Activated gamma-delta T cell treated with anti-CD3 and anti-CD28 coated beads, Interleukin-2, amount 50 U/mL, for 16 hours (primary cell): ENCODE measurements at places on chromosomes 13 and 19.
A peak's percentile ranks its signal among the peaks of the same experiment; 100 is the strongest.

DNA sequence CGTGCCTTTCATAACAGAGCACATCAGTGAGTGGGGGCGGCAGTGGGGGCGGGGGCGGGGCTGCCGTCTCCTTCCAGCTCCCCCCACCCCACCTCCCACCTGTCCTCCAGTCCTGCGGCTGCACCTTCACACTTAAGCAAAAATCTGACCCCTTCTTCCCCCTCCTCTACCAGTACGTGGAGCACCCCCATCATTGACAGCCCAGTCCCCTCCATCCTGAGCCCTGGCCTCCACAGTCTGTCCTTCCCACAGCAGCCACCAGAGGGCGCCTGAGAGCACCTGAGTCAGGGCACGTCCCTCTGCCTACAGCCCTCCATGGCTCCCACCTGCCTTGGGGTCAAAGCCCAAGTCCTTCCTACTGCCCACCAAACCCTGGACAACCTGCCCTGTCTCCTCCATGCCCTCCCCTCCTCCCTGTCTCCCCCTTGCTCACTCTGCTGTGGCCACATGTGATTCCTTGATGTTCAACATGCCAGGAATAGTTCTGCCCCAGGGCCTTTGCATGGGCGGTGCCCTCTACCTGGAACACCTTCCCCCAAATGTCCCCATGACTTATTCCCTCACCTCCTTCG is 4.0 kb downstream of the EBI3 start:
- DNase-seq, result peak; percentile 48

GRCh38 chr13:24192811-24193162 is 32.3 kb downstream of the SPATA13 start:
- no peak for DNase-seq

GRCh38 chr19:2294687-2295335 is 12.8 kb upstream of the PEAK3 start:
- DNase-seq, result no peak

DNA sequence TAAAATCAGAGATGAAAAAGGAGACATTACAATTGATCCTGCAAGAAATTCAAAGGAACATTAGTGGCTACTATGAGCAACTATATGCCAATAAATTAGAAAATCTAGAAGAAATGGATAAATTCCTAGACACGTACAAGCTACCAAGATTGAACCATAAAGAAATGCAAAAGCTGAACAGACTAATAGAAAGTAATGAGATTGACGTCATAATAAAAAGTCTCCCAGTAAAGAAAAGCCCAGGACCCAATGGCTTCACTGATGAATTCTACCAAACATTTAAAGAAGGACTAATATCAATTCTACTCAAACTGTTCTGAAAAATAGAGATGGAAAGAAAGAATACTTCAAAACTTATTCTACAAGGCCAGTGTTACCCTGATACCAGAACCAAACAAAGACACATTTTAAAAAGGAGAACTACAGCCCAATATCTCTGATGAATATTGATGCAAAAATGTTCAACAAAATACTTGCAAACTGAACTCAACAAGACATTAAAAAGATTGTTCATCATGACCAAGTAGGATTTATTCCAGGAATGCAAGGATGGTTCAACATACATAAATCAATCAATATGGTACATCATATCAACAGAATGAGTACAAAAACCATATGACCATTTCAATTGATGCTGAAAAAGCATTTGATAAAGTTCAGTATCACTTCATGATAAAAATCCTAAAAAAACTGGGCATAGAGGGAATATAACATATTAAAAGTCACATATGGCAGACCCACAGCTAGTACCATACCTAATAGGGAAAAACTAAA is 35.8 kb downstream of the UQCRFS1 start:
- DNase-seq, result no peak

- DNase-seq, result no peak
These were observed 83.3 kb downstream of the ERCC5 start for GRCh38 chr13:102928941-102929675.

GRCh38 chr13:95784900-95785290 is 108.0 kb downstream of the DNAJC3 start:
- no peak for DNase-seq

GRCh38 chr19:11435833-11436313 is 438 bp downstream of the PRKCSH start:
- DNase-seq, result no peak

- DNase-seq, result no peak
These were observed 167.5 kb upstream of the ZNF536 start for GRCh38 chr19:30204721-30205120.

DNA sequence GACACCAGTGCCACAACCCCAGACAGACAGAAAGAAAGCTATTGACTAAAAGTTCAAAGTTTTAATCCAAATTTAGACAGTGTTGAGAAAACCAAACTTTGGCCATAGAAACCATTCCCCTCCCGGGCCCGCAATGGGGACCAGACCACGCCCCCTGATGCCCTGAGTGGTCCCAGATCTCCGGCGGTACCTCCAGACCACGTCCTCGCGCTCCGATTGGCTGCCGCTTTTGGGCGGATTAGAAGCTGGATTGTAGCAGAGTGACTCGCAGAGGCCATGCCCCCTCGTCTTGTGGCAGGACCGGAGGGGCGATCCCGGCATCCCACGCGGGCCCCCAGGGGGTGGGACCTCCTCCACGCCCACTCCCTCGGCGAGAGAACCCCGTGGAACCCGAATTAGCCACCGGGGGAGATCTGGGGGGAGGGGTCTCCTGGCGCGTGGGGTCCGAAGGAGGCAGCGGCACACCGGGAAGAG is 797 bp upstream of the HSD17B14 start:
- peak; percentile 73 for DNase-seq

DNA sequence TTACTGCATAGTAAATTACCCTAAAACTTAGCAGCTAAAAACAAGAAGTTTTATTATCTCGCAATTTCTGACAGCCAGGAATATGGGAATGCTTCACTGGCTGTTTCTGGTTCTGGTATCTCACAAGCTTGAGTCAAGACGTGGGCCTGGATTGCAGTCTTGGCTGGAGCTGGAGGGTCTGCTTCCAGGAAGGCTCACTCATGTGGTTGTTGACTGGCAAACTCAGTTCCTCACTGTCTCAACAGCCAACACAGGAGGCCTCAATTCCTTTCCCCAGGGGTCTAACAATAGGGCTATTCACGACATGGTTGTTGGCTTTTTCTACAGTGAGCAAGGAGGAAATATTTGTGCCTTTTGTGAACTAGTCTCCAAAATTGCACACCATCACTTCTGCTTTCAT is 146.3 kb downstream of the GPC5 start:
- no peak for DNase-seq

- DNase-seq, result no peak
These were observed 108.3 kb downstream of the SLITRK1 start for GRCh38 chr13:83773961-83774360.

DNA sequence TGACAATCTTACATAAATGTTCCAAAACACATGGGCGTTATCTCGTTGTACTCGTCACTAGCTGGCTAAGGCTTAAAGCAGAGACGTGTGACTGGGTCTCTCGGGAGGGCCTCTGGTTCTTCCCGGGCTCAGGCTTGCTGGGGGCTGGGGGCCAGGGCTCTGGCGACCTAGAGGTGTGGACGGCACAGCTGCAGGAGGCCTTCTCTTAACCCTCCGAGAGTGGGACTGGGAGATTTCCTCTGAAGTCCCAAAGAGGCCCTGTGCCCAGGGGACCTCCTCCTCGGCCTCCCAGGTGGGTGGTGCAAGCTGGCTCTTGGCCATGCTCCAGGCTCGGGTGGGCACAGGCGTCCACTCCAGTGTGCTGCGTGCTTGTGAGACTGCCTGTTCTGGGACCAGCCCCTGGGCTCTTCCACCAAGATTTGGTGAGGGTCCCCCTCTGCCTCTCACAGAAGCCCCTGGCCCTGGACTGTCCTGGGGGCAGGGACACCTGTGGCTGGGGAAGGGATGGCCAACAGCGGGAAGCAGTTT is 2.2 kb downstream of the CAPS start:
- DNase-seq, result no peak

DNA sequence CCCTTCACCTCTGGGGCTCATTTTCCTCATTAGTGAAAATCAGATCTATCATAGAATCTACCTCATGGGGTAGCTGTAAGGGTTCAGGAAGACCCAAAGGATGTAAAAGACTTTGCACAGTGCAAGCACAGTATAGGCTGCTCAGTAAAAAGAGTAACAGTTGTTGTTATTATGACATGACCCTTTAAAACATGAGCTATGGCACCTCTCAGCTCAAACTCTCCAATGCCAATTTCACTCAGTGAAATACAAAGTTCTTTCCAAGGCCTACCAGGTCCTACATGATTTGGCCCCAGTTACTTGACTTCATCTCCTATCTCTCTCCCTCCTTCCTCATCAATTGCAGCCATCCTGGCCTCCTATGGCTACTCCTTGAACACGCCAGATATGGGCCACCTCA is 4.9 kb downstream of the SMG9 start:
- DNase-seq, result no peak

GRCh38 chr13:74593688-74594087 is 459.5 kb upstream of the KLF12 start:
- no peak for DNase-seq

- peak; percentile 28 for DNase-seq
These were observed 1.1 kb downstream of the FOXO1 start for GRCh38 chr13:40665126-40666044.
